ENCODE measurements at places on chromosomes 12 and 14. TPM values are rescaled to one million over a fixed set of nuclear protein-coding genes. Genes with fewer than 3 reads are reported as not detected.

GRCh38 chr12:90303771-90304170 is 595.1 kb upstream of the ATP2B1 start:
- no peaks in the 10 kb centered on the region for H3K4me1 ChIP-seq
- no peak overlapping the region for H3K4me3 ChIP-seq
- H3K27me3 ChIP-seq: no peaks in the 10 kb centered on the region
- H3K27ac ChIP-seq: no peak overlapping the region
- no peak for DNase-seq

- H3K4me3 ChIP-seq: no peak overlapping the region
- no peaks in the 10 kb centered on the region for H3K36me3 ChIP-seq
- H3K27ac ChIP-seq: no peak overlapping the region
- no peaks in the 10 kb centered on the region for H3K4me1 ChIP-seq
Measured at GRCh38 chr14:23633160-23633701, 2.9 kb upstream of the DHRS2 start.

DNA sequence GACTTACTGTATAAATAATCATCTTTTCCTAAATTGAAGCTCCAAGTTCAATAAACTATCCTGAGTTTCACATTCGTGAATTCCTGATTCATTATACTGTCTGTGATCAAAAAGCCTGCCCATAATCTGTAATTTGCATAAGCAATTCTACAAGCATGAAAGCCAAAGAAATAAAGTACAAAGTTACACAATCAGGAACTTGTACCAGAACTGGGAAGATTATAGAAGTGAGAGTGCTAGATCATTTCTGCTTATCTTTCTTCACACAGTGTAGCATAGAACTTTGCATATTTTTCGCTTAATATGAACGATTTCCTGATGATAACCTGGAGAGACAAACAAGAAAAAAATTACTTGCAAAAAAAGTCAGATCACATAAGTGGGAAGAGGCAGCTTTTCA is 308.2 kb downstream of the C12orf50 start:
- H3K4me3 ChIP-seq: no peak overlapping the region
- no peaks in the 10 kb centered on the region for H3K36me3 ChIP-seq
- no peak overlapping the region for H3K27ac ChIP-seq
- DNase-seq: no peak
- no peaks in the 10 kb centered on the region for H3K4me1 ChIP-seq

Gene MYL2
- total RNA-seq: not detected

DNA sequence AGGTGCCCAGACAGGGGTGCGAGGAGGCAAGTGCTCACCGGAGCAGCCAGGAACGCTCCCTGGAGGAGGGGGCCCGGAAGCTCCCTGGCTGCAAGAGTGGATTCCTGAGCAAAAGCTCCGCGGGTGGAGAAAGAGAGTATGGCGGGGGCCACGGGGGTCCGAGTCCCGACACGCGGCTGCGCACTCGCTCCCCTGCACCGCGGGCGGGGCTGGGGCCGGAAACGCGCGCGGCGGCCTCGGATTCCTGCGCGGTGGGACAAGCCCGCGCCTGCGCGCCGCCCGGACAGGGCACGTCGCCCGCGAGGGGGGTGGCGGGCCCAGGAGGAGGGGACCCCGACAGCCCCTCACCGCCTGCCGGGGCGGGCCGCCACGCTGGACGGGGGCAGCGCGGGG is 27.8 kb upstream of the GPR132 start:
- peak overlapping the region; percentile 60 for H3K4me3 ChIP-seq
- H3K36me3 ChIP-seq: no peaks in the 10 kb centered on the region
- DNase-seq: peak; percentile 82
- no peaks in the 10 kb centered on the region for H3K27me3 ChIP-seq

Gene TAMALIN
- total RNA-seq: 9.4 TPM

- DNase-seq: no peak
- no peaks in the 10 kb centered on the region for H3K27me3 ChIP-seq
- no peak overlapping the region for H3K27ac ChIP-seq
Measured at GRCh38 chr12:95532851-95533250, 18.4 kb downstream of the USP44 start.

DNA sequence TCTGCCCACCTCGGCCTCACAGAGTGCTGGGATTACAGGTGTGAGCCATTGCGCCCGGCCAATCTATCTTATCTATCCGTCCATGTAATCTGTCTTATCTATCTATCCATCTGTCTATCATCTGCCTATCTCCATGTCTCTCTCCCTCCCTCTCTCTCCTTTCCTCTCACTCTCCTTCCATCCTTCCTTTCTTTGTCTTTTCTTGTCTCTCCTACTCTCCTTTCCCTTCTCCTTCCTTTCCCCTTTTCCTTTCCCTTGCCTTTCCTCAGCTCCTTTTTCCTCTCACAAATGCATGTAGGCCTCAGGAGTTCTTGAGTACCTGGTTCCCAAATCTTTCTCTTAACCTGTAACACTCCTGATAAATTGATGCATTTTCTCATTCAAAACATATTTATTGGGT is 89.3 kb upstream of the WSCD2 start:
- no peak for DNase-seq
- H3K36me3 ChIP-seq: no peaks in the 10 kb centered on the region
- no peak overlapping the region for H3K4me3 ChIP-seq
- H3K27me3 ChIP-seq: no peaks in the 10 kb centered on the region
- peaks cover 10% of the 10 kb centered on the region for H3K4me1 ChIP-seq
- H3K27ac ChIP-seq: no peak overlapping the region

GRCh38 chr12:6052940-6053329 is 71.5 kb downstream of the VWF start:
- no peaks in the 10 kb centered on the region for H3K27me3 ChIP-seq
- H3K27ac ChIP-seq: no peak overlapping the region
- no peak for DNase-seq
- no peak overlapping the region for H3K4me3 ChIP-seq

- no peaks in the 10 kb centered on the region for H3K36me3 ChIP-seq
- H3K27ac ChIP-seq: no peak overlapping the region
- no peaks in the 10 kb centered on the region for H3K4me1 ChIP-seq
- no peaks in the 10 kb centered on the region for H3K27me3 ChIP-seq
Measured at GRCh38 chr12:1126091-1126490, 135.1 kb downstream of the ERC1 start.

DNA sequence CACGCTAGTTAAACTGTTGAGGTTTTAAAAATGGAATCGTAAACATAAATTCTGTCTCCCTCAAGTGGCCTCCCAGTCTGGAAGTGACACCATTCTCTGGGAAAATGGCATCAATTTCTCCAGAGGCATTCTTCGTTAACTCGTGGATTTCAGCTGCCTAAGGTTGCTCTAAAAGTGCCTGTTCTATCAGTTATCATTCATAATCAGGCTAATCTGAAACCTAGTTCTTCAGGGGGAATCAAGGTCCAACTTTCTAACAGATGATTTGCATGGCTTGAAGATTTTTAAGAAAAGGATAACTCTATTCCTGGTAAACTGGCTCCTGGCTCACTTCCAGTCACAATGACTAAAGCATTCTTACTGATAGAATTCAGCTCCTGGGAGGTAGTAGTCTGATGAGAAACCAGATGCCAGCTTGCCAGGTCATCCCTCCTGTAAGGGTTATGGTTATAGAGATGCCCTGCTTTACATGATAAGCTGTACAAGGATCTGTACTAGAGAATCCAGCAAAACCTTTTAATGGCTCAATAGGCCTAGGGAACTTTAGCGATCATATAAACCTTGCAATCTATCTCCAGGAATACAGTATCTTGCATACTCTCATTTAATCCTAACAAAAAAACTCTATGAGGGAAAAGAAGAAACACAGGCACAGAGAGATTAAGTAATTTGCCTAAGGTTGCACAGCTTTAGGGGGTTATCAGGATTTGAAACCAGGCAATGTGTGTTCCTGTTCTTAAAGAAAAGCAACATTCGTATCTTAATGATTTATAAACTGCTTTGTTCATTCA is 1.5 kb downstream of the L3HYPDH start:
- peak overlapping the region; percentile 78 for H3K4me3 ChIP-seq
- DNase-seq: no peak
- H3K36me3 ChIP-seq: no peaks in the 10 kb centered on the region

GRCh38 chr12:106247674-106248311 is at the start of gene CKAP4:
CKAP4 (minus strand) TSS chr12:106248020; CDS start chr12:106247851, 169 bp downstream.
- DNase-seq: peak; percentile 90
- H3K4me3 ChIP-seq: peak within 1 kb of the TSS; percentile 92
- no peaks in the 10 kb centered on the region for H3K27me3 ChIP-seq

DNA sequence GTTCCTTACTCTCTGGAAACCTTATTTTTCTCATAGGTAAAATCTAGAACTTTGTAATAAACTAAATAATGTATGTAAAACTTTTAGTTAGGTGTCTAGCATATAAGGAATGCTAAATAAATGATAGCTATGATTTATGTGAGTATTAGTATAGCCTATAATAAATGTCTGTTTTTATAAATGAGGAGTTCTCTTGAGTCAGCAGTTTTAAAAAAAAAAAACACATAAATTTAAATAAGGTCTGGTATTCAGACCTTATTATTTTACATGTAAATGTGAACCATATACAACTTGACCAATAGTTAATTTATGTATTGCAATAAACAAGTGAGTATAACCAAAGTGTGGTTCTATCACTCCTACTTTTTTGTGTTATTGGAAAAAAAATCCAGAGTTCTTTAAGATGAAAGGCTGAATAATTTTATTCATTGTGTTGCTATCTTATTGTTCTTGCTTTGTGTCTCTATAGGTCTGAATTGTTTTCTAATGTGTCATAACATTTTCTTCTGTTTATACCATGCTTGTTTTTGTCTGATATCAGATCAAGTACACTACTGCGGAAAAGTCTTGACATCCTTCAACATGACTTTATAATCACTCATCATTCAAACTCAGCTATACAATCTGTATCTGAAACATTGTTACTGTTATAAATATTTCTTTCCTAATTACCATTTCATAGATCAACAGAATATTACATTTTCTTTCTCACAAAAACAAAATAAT is 115.7 kb downstream of the RASSF9 start:
- H3K4me3 ChIP-seq: no peak overlapping the region
- H3K27ac ChIP-seq: no peak overlapping the region
- H3K27me3 ChIP-seq: no peaks in the 10 kb centered on the region
- no peaks in the 10 kb centered on the region for H3K36me3 ChIP-seq
- no peak for DNase-seq

Gene MYO1A
- 7.2 TPM for total RNA-seq

GRCh38 chr14:30084811-30085210 is 157.2 kb upstream of the PRKD1 start:
- no peaks in the 10 kb centered on the region for H3K36me3 ChIP-seq
- H3K4me1 ChIP-seq: no peaks in the 10 kb centered on the region
- no peak overlapping the region for H3K4me3 ChIP-seq
- no peaks in the 10 kb centered on the region for H3K27me3 ChIP-seq
- H3K27ac ChIP-seq: no peak overlapping the region

- H3K27me3 ChIP-seq: no peaks in the 10 kb centered on the region
- H3K4me1 ChIP-seq: peaks cover 34% of the 10 kb centered on the region
- no peak overlapping the region for H3K4me3 ChIP-seq
- no peak for DNase-seq
Measured at GRCh38 chr12:120532701-120533238, 1.4 kb upstream of the RNF10 start.

Data from sigmoid colon (tissue), 7 donors.